ENCODE measurements at places on chromosomes 16 and 17.
A peak's percentile ranks its signal among the peaks of the same experiment; 100 is the strongest.

DNA sequence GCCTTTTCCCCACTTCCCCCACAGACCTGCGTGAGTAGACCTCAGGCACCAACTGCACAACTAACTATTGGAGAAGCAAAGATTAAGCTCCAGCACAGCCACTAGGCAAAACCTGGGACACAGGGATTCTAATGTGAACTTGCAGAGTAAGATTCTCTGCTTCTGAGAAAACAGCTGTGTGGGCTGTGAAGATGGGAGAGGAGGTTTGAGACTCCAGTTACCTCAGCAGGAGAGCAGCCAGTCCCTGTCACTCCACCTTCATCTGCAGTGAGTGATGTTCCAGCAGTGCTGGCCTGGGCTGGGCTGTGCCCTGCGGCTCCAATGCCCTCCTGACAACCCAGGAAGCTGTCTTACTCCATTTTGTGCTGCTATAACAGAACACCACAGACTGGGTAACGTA is 18.0 kb upstream of the ABAT start:
- no peak for DNase-seq

GRCh38 chr16:54808890-54809289 is 121.8 kb upstream of the IRX5 start:
- no peak for DNase-seq

DNA sequence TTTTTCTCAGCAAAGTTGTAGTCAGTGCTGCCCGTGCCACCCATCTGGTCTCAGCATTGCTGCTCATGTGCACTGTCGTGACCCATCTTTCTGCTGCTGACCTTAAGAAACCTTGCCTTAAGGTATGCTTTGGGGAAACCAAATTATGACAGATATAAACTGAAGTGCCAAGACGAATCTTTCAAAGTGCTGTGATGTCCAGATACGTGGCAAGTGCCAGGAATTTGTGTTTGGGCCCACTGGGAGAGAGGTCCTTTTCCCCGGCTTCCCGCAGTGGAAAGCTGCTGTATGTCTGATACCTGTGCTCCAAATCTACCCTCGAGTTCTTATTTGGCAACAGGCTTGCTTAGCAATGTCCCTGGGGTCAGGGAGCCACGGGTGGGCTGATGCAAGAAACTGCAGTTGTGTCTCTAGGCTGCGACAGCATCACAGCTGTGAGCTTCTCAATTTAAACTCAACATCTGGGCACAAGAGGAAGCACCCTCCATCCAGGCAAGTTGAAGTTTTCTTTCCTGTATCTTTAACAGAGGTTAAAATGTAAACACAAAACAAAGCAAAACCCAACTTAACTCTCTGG is 30.3 kb upstream of the TOX3 start:
- DNase-seq = no peak

DNA sequence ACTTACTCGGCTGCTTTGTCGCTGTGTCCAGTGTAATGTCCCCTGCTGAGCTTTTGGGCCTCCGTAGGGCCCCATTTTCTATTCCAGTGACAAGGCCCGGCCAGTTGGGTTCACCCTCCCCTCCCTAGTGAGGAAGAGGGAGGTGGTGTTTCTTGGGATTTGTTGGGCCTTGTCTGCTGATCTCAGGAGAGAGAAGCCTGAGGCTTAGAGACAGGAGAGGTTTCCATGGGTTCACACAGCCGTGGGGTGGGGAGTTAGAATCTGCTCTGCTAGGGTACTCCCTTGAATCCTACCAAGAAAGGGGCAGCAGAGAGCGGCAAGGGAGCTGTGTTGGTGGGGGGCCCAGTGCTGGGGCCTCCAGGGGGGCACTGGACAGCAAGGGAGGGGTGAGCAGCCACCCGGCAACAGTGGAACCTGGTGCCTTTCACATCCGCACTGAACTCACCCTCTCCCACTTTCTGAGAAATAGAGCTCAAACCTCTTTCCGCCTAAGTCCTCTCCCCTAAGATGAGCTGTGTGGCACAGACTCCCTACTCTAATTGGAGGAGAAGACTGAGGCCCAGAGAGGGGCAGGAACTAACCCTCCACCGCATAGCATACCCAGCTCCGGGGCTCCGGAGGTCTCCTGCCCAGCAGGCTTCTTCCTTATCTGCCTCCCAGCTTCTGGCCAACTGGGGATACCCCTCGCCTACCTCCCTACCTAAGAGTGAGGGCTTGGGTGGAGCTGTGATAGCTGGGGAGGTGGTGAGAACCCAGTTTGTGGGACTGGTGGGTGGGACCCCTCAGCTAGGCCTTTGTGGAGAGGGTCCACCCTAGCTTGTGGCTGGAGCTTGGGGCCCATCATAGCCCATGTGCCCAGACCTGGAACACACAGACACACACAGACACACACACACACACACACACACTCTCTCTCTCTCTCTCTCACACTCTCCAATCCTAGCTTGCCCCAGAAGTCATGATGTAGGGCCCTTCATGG is 6.8 kb downstream of the TBKBP1 start:
- DNase-seq = no peak

DNA sequence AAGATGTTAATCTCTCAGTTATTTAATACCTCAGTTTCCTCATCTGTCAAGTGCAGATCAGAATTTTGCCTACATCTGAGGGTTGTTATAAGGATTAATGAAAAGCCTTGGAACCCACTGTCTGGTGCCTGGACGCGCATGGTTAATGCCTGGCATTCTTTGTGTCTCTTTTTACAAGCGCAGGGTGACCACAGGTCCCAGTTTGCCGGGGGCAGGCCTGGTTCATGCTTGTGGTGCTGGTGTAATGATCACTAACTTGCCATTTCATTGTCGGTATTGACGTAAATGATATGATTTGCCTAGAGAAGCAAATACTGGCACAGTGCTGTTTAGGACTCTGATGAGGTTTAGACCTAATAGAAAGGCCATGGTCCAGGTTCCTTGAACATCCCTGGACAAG is 23.1 kb downstream of the MRC2 start:
- no peak for DNase-seq

DNA sequence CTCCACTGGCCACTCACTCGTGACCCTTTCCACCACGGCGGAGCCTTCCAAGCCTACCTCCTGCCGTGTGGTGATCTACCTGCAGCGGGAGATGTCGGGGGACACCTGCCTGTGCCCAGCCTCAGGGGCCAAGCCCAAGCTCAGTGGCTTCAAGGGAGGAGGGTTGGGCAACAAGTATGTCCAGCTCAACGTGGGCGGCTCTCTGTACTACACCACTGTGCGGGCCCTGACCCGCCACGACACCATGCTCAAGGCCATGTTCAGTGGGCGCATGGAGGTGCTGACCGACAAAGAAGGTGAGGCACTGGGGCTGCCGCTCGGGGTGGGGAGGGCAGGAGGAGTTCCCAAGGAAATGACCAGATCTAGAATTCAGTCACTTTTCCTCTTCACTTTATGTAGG is 3.9 kb downstream of the TNFAIP1 start:
- no peak for DNase-seq

DNA sequence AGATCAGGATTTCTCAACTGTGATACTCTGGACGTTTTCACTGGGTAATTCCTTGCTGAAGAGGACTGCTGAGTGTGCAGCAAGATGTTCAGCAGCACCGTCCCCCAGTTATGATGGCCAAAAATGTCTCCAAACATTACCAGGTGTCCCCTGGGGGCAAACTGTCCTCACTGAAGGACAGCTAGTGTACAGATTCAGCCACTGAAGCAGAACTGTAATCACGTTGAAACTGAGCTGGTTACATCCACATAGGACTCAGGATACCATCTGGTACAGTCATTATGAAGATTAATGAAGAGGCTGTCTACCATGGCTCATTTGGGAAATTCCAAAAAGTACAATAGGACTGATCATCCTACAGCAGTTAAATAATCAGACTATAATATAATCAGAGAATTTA is 43.3 kb upstream of the GINS3 start:
- DNase-seq = no peak

DNA sequence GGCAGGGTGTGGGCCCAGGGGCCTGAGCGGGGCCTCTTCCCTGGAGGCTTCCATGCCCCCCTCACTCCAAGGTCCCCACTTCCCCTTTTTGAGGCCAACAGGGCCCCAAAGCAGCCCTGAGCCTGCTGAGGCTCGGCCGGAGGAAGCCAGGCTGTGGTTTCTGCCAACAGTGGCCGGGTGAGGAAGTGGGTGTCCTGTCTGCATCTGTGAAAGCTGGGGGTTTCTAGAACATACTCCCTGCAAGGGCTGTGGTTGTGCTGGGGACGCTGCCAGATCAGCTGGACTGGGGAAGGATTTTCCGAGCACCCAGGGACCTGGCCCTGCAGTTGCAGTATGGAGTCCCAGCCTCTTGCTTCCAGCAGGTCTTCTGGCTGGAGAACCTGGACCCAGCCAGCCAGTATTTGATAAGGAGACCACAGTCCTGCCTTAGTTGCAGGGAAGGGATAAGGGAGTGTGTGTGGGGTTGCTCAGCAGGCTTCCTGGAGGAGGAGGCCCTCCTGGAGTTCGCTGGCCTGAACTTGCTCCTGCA is 15.7 kb downstream of the ADCY7 start:
- DNase-seq = peak; percentile 46

DNA sequence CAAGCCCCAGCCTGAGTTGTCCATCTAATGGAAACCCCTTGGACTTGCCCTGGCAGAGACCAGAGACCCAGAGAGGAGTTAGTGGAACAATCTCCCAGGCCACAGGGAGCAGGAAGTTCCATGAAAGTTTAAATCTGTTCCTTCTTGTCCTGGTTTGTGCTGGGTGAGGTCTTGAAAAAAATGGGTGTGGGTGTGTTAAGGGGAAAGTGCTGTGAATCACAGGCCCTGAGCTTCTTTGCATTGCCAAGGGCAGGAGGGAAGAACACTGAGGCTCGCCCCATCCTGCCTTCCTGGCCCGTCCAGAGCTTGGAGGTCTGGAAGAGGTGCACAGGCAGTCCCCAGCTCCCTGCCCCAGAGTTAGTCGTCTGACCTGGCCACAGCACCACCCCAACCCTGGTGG is 2.3 kb downstream of the ADORA2B start:
- DNase-seq = peak; percentile 59

- no peak for DNase-seq
Observed at GRCh38 chr16:84569382-84569987, 48.4 kb downstream of the COTL1 start.

- DNase-seq = no peak
Observed at GRCh38 chr17:74008196-74008595, 195.3 kb upstream of the RPL38 start.

DNA sequence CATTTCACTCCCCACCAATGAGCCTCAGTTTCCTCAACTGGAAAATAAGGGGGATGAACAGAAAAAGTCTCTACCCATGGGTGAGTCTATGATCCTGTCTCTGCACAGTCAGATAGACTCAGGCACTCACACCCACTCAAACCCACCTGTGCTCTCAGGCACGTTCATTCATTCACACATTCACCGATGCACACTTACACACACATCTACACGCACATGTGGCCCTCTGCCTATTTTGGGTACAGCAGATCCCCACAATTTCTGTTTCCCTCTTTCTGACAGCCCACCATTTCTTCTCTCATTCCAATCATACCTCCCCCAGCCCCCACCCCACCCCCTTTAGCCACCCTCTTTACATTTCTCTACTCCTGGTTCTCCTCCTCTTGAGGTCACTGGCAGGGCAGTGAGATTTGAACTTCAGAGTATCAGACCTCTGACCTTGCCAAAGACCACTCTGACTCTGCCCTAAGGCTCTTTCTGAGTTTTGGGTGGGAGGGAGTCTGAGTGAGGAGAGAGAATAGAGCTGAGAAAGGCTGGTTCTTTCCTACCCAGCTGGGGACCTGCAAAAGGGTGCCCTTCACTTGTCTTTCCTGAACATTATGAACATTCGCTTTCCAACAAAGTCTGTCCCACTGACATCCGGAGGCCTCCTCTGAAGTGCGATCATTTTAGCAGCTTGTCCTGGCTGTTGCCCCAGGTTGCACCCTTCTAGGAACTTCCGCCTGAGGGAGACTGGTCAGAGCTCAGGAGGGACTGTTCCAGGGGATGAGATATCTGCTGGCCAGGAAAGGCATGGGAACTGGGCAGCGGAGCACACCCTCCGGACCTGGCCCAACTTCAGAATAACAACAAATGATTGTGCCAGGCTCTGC is 10.1 kb upstream of the COL1A1 start:
- DNase-seq = no peak

- no peak for DNase-seq
Observed at GRCh38 chr16:59552164-59552563, 818.0 kb upstream of the GOT2 start.

- peak; percentile 92 for DNase-seq
Observed at GRCh38 chr16:14186007-14186794, 115.1 kb downstream of the MRTFB start.

DNA sequence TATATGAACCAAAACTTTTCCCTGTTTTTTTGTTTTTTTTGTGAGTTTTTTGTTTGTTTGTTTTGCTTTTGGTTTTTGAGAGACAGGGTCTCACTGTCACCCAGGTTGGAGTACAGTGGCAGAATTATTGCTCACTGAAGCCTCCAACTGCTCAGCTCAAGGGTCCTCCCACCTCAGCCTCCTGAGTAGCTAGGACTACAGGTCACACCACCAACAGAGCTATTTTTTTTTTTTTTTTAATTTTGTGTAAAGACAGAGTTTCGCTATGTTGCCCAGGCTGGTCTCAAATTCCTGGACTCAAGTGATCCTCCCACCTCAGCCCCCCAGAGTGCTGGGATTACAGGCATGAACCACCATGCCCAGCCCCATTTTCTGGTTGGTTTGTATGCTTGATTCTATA is 28.6 kb downstream of the CMTM4 start:
- DNase-seq = no peak

DNA sequence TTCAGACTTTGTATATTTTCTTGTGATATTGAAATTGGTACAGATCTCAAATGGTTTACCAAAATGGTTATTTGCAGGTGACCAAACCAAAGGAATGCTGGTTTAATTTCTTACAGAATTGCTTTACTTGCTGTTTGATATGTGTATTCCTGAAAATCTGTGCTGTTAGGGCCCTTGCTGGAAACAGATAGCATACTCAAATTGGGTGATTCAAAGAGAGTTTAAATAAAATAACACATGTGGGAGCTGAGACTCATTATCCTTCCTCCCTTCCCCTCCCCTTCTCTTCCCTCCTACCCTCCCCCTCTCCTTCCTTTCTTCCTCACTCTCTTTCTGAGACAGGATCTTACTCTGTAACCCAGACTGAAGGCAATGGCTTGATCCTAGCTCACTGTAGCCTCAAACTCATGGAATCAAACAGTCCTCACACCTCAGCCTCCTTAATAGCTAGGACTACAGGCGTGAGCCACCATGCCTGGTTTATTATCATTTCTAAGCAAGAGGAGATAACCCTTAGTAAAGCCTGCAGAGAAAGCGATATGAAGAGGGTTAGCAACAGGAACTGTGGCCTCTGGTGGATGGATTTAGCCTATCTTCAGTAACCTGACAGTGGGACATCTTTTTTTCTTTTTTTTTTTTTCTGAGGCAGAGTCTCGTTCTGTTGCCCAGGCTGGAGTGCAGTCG is 141.9 kb downstream of the BCAS3 start:
- DNase-seq = no peak

DNA sequence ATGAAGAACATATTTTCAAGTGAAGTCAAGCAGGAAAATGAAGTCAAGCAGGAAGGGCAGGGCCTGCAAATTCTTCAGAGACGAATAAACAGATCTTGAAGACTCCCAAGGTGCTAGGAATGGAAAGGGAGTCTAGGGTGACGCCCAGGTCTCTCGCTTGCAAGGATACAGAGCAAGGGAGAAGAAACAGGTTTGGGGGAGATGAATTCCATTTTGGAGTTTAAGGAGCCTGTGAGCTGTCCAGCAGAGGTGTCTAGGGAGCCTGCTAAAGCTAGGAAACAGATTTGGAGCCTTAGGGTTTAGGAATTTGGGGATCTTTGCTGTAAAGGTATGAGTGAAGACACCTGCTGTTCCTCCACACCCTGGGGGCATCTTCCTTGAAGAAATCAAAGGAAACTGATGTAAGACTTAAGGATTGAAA is 2.0 kb upstream of the UNKL start:
- DNase-seq = no peak

- DNase-seq = no peak
Observed at GRCh38 chr17:19370493-19370960, 7.8 kb upstream of the MAPK7 start.

Data from fibroblast of lung (primary cell).